Sigmoid colon (tissue), 7 donors: ENCODE measurements at places on chromosomes 3 and 15. TPM values are rescaled to one million over a fixed set of nuclear protein-coding genes. Genes with fewer than 3 reads are reported as not detected.
A peak's percentile ranks its signal among the peaks of the same experiment; 100 is the strongest.

The FAM81A gene
- total RNA-seq, result not detected

The CYP1A2 gene
- not detected for total RNA-seq

The PROS1 gene
- total RNA-seq, result 29.7 TPM

The ADGRG7 gene
- not detected for total RNA-seq

The CHRNA7 gene
- total RNA-seq, result 1.4 TPM

The SAXO2 gene
- total RNA-seq, result 0.55 TPM

The SLC22A13 gene
- not detected for total RNA-seq

The GOLGA8M gene
- 0.55 TPM for total RNA-seq

The CHRFAM7A gene
- total RNA-seq, result 0.82 TPM

The KIF7 gene
- total RNA-seq, result 5.4 TPM

The REC114 gene
- not detected for total RNA-seq

The FOXL2 gene
- not detected for total RNA-seq

- H3K27ac ChIP-seq, result no peak overlapping the region
- peaks cover 3% of the 10 kb centered on the region for H3K27me3 ChIP-seq
- no peak for DNase-seq
- H3K4me1 ChIP-seq, result no peaks in the 10 kb centered on the region
- no peak overlapping the region for H3K4me3 ChIP-seq
- H3K36me3 ChIP-seq, result no peaks in the 10 kb centered on the region
Measured at GRCh38 chr3:180690061-180690460, 10.8 kb upstream of the CCDC39 start.

- no peak overlapping the region for H3K4me3 ChIP-seq
- H3K27ac ChIP-seq, result no peak overlapping the region
- H3K4me1 ChIP-seq, result no peaks in the 10 kb centered on the region
- H3K36me3 ChIP-seq, result no peaks in the 10 kb centered on the region
- no peak for DNase-seq
- H3K27me3 ChIP-seq, result no peaks in the 10 kb centered on the region
Measured at GRCh38 chr15:43251871-43252250, 14.9 kb downstream of the TGM5 start.

- H3K36me3 ChIP-seq, result no peaks in the 10 kb centered on the region
- H3K4me1 ChIP-seq, result no peaks in the 10 kb centered on the region
- H3K27ac ChIP-seq, result no peak overlapping the region
- no peak for DNase-seq
- no peaks in the 10 kb centered on the region for H3K27me3 ChIP-seq
Measured at GRCh38 chr3:177932750-177933660, 603.2 kb upstream of the KCNMB2 start.

DNA sequence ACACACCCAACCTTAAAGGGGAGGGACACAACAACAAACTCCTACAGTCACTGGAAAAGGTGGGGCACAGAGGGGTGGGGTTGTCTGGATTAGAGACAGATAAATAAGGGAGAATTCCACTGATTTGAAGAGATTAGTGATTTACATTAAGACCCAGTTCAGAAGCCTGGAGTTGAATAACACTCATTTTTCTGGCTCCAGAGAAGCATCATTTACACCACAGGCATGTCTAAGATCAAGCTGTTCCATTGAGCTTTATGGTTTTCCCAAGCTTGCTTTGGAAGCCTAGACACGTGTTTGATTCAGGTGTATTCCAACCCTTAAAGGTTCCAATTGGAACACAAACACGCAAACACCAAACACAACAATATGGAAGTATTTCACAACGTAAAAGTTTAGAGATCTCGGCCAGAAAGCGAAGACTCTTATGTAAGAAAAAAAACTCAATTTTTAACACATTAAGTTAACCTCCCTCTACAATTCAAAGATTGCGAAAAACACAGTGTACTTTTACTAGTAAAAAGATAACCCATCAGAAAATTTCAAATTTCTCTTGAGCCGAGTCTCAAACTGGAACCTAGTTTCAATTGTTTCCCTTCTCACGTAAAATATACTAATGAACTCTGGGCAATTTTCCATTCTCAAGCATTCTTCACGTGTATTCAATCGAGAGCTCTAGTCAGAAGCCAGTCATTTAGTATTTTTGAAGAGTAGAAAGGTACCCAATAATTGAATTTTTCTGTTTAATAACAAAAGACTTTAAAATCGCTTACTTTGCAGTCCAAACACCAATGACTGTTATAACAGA lies 2.1 kb downstream of the TRA2B start:
- no peaks in the 10 kb centered on the region for H3K4me1 ChIP-seq
- H3K27ac ChIP-seq, result peak overlapping the region; percentile 94
- no peak for DNase-seq
- peak overlapping the region; percentile 97 for H3K4me3 ChIP-seq

GRCh38 chr3:9028134-9028533 lies 64.9 kb upstream of the RAD18 start:
- H3K27ac ChIP-seq, result peak overlapping the region; percentile 45
- no peaks in the 10 kb centered on the region for H3K27me3 ChIP-seq
- H3K4me3 ChIP-seq, result no peak overlapping the region
- peak; percentile 95 for DNase-seq
- H3K4me1 ChIP-seq, result no peaks in the 10 kb centered on the region
- H3K36me3 ChIP-seq, result no peaks in the 10 kb centered on the region

DNA sequence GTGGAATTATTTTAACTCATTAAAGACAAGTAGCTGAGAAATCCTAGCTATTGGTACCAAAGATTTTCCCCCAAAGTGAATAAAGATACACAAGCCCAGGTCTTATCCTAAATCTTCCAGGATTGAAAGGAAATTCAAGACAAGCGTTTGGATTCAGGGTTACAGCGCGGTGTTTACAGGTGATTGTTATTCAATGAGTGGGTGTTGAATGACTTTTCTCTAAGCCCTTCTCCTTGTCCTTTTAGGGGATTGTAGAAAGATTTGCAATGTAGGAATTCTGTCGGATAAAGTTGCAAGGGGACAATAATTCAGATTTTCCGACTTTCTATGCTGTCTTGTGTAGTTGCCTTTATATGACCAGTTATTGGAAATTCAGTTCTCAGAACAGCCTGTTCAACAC lies 57.2 kb downstream of the USP13 start:
- DNase-seq, result no peak
- H3K27me3 ChIP-seq, result no peaks in the 10 kb centered on the region
- peaks cover 21% of the 10 kb centered on the region for H3K36me3 ChIP-seq
- no peaks in the 10 kb centered on the region for H3K4me1 ChIP-seq

DNA sequence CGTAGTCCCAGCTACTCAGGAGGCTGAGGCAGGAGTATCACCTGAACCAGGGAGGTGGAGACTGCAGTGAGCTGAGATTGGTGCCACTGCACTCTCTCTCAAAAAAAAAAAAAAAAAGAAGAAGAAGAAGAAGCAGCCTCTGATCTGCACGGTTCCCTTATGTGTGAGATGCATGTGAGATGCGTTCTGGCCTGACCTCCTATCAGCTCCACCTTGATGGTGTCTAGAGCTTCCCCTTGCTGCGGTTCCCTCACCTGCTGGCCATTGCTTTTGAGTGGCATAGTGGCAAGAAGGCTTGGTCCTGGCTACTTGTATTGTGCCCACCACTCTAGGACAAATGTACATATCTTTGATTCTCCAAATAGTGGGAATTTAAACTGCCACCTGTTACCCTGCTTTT lies 49.4 kb upstream of the CFAP161 start:
- no peaks in the 10 kb centered on the region for H3K27me3 ChIP-seq
- DNase-seq, result no peak
- H3K4me1 ChIP-seq, result no peaks in the 10 kb centered on the region
- no peak overlapping the region for H3K27ac ChIP-seq
- H3K4me3 ChIP-seq, result no peak overlapping the region

GRCh38 chr3:123491966-123492587 lies 43.2 kb upstream of the ADCY5 start:
- no peak for DNase-seq
- no peaks in the 10 kb centered on the region for H3K27me3 ChIP-seq
- H3K27ac ChIP-seq, result no peak overlapping the region
- H3K4me3 ChIP-seq, result no peak overlapping the region
- H3K36me3 ChIP-seq, result no peaks in the 10 kb centered on the region
- peaks cover 14% of the 10 kb centered on the region for H3K4me1 ChIP-seq

GRCh38 chr3:170862618-170863374 lies 7.2 kb downstream of the RPL22L1 start:
- no peak for DNase-seq
- H3K4me1 ChIP-seq, result peaks cover 2% of the 10 kb centered on the region
- no peak overlapping the region for H3K4me3 ChIP-seq
- H3K27ac ChIP-seq, result no peak overlapping the region
- H3K36me3 ChIP-seq, result peaks cover 15% of the 10 kb centered on the region

DNA sequence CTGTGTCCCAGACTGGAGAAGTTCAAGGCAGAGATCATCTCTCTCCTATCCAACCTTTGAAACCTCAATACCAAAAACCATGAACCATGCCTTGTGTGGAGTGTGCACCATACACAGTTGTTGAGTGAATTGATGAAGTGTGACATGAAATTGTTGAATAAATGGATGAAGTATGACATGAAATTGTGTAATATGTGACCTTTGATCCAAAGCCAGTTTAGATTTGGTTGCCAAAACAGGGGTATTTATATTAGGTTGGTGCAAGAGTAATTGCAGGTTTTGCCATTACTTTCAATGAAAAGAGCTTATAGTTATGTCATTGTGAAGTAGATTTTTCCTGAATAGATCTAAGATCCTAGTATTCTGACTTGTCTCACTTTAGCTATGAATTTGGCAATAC lies 3.1 kb upstream of the MAGI1 start:
- H3K4me1 ChIP-seq, result peaks cover 13% of the 10 kb centered on the region
- no peaks in the 10 kb centered on the region for H3K36me3 ChIP-seq
- no peak overlapping the region for H3K4me3 ChIP-seq
- no peak for DNase-seq
- no peaks in the 10 kb centered on the region for H3K27me3 ChIP-seq

- H3K4me3 ChIP-seq, result no peak overlapping the region
- no peaks in the 10 kb centered on the region for H3K27me3 ChIP-seq
- H3K4me1 ChIP-seq, result peaks cover 42% of the 10 kb centered on the region
- H3K36me3 ChIP-seq, result peaks cover 10% of the 10 kb centered on the region
- H3K27ac ChIP-seq, result peak overlapping the region; percentile 66
Measured at GRCh38 chr15:25674913-25675312, 188.2 kb downstream of the ATP10A start.

DNA sequence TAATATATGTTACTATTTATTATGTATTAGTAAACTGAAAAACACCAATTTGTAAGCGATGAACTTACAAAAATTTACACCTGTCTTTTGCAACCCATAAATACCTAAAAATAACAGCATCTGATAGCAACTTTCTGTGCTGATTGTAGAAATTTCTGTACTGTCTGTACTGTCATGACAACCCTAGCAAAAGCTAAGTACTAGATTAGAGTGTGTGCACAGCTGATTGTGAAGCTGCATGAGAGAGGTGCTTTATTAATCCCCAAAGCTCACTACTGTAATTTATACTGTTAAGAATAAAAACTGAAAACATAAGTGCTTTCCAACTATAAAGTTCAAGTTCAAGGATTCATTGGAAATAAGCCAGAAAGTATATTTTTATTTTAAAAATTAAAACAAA lies 815 bp downstream of the BCL2A1 start:
- no peak for DNase-seq
- H3K27me3 ChIP-seq, result no peaks in the 10 kb centered on the region
- no peak overlapping the region for H3K27ac ChIP-seq
- no peaks in the 10 kb centered on the region for H3K36me3 ChIP-seq
- no peak overlapping the region for H3K4me3 ChIP-seq

GRCh38 chr3:129398803-129399144 lies 29.7 kb downstream of the EFCAB12 start:
- no peaks in the 10 kb centered on the region for H3K4me1 ChIP-seq
- no peak for DNase-seq
- H3K27ac ChIP-seq, result peak overlapping the region; percentile 88
- H3K27me3 ChIP-seq, result no peaks in the 10 kb centered on the region
- no peaks in the 10 kb centered on the region for H3K36me3 ChIP-seq

- peaks cover 3% of the 10 kb centered on the region for H3K27me3 ChIP-seq
- H3K4me1 ChIP-seq, result no peaks in the 10 kb centered on the region
- no peak overlapping the region for H3K4me3 ChIP-seq
- H3K27ac ChIP-seq, result no peak overlapping the region
- H3K36me3 ChIP-seq, result no peaks in the 10 kb centered on the region
- DNase-seq, result no peak
Measured at GRCh38 chr3:43919029-43919428, 228.3 kb downstream of the ABHD5 start.

- H3K4me3 ChIP-seq, result no peak overlapping the region
- DNase-seq, result no peak
- H3K27ac ChIP-seq, result no peak overlapping the region
- no peaks in the 10 kb centered on the region for H3K4me1 ChIP-seq
- H3K27me3 ChIP-seq, result no peaks in the 10 kb centered on the region
Measured at GRCh38 chr15:56602253-56602652, 131.1 kb downstream of the ZNF280D start.

DNA sequence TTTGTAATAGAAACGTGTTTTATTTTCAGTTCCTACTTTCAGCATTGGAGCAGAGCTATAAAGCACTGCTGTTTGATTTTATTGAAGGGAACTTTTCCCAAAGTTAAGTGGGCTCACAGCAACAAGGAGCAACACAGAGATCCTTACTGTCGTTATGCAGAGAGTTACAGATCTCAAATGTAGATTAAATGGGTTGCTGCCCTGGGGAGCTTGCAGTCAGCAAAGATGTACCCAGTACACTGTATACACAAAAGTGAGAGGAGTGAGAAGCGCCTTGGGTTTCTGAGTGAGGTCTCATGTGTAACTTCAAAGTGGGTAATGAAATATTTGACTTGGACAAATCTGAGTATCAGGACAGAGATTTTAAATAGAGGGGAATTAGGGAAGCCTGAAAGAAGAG lies 47.7 kb downstream of the MED12L start:
- no peak for DNase-seq
- no peaks in the 10 kb centered on the region for H3K36me3 ChIP-seq
- H3K27me3 ChIP-seq, result no peaks in the 10 kb centered on the region
- no peak overlapping the region for H3K4me3 ChIP-seq

- no peaks in the 10 kb centered on the region for H3K4me1 ChIP-seq
- H3K4me3 ChIP-seq, result no peak overlapping the region
- H3K27ac ChIP-seq, result no peak overlapping the region
Measured at GRCh38 chr3:21859124-21860081, 108.4 kb upstream of the ZNF385D start.

DNA sequence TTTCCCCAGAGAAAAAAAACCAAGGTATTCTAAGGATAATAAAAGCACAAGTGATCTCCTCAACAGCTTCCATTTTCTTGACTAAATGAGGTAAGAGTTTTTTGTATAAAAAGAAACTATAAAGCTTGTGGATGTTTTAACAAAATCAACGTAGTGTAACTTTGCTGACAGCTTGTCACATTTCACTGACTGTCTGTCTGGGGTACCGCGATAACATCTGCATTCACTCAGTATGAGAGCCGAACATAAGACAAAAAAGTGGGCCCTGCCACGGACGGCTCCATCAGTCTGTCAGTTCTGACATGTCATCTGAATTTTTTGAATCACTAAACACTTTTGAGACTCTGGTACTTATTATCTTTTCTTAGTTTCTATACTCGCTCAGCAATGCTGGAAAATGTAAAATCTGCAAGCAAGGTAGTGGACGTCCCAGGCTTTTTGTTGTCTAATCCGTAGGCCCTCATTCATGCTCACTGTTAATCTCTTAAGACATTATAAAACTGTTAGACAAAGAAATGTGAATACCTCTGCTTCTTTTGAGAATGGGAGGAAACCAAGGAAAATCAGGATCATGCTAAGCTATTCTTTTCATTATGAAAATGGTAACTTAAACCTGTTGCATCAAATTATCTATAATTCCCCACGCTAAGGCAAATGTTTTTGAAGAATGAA lies 307.1 kb downstream of the MECOM start:
- no peaks in the 10 kb centered on the region for H3K27me3 ChIP-seq
- H3K27ac ChIP-seq, result no peak overlapping the region
- no peaks in the 10 kb centered on the region for H3K4me1 ChIP-seq
- DNase-seq, result no peak
